SK-MEL-5 (cell line): ENCODE measurements at places on chromosomes 2 and 18. TPM values are rescaled to one million over a fixed set of nuclear protein-coding genes. Genes with fewer than 3 reads are reported as not detected.

PTCD3 gene
- total RNA-seq, result 238 and 268 TPM in 2 replicates

SAG gene
- total RNA-seq, result not detected in 2 replicates

CAPN13 gene
- total RNA-seq, result not detected in 2 replicates

GNLY gene
- not detected in 2 replicates for total RNA-seq

CXCR4 gene
- total RNA-seq, result 4.5 and 5.7 TPM in 2 replicates

SMIM21 gene
- not detected in 2 replicates for total RNA-seq
